Neural crest cell (in vitro differentiated cells): ENCODE measurements at places on chromosomes 1 and 21.

- no peak for DNase-seq
Measured at GRCh38 chr1:85606414-85606800, 25.8 kb downstream of the CCN1 start.

DNA sequence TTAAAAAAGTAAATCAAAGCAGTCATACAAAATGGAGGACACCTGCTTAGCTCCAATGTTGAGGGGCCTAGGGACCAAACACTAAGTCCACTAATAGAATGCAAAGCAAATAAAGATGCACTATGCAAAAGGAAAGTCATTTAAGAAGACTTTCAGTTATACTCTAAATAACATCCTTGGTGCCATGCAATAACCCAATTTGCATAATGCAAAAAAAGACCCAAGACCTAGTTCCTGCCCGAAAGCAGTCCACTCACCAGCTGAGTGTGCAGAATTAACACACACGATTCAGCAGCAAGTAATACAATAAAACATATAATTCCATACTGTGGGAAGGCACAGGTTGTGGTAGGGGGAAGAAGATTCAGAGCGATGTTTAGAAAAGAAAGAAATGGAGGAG lies 101.8 kb downstream of the TGFBR3 start:
- DNase-seq = no peak

- DNase-seq = no peak
Measured at GRCh38 chr1:14724678-14725077, 126.2 kb downstream of the KAZN start.

GRCh38 chr1:213828867-213829266 lies 158.9 kb upstream of the PROX1 start:
- DNase-seq = no peak

- DNase-seq = no peak
Measured at GRCh38 chr1:202291961-202292712, 49.6 kb downstream of the UBE2T start.

DNA sequence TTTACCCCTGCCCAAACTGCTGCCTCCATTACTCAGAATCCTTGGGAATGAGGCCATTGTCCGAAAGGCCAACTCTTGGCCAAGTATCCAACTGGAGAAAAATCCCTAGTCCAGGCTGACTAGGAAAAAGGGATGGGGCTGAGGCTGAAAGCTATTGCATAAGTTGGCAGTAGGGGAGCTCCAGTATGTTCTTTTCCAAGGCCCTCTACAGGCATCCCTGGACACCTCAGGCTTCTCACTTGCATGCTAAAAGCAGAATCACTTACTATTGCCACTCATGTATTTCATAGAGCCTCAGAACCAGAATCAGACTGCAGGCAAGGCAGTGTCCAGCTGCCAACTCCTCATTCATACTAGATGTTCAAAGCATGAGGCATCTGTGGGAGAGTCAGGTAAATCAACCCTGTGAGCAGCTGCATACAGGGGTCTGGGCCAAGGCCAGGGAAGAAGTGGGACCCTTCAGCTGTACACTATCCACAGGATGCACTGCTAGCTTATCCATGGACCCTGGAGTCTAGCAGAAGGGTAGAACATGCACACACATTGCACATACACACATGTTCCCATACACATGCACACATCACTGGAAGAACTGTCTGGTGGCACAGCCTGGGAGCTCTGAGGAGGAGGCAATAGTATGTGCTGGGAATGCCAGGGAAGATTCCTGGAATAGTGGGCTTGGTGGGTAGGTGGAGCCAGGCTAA lies 195.3 kb downstream of the C1orf94 start:
- no peak for DNase-seq

- no peak for DNase-seq
Measured at GRCh38 chr1:214466403-214467077, 84.9 kb downstream of the PTPN14 start.
